AG08395 (cell line): ENCODE measurements at places on chromosomes 5 and 9.

- DNase-seq: peak; percentile 22
These were observed 89.3 kb downstream of the SEMA5A start for GRCh38 chr5:9456435-9457042.

GRCh38 chr9:35552837-35553236 lies 52.2 kb upstream of the TESK1 start:
- no peak for DNase-seq

DNA sequence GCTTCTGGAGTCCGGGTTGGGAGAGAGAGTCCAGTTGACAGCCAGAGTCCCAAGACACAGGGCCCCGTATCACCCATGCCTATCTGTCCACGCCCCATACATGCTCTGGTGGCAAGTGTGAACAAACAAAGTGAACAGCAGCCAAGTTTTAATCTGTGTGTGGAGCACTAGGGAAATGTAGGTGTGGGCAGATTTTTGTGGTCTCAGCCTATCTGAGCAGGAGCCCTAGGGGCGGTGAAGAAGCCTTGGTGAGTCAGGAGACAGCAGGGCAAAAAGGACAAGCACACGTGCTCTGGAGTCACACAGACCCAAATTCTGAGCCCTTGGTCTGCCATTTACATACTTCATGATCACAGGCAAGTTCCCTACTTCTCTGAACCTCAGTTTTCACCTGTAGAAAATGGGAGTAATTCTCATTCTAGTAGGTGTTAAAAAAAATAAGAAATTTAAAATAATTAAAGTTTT lies 23.2 kb downstream of the EGR1 start:
- DNase-seq: peak; percentile 59

- peak; percentile 91 for DNase-seq
These were observed 147.6 kb upstream of the SPRY4 start for GRCh38 chr5:142472306-142472951.

DNA sequence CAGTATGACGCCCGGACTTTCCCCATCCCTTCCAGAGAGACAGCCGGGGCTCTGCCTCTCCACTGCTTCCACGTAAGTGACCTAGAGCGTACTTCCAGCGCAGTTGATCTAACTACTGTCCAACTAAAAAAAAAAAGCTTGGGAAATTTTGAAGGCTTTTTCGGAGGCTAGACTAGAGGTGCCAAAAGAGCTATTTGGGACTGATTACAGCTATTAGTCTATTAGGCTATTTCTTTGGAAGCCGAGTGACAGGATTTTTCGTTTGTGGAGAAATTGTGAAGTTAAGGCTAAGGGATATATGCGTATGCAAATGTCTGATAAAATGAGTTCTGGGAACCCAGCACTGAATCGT lies 1.5 kb downstream of the CCNO start:
- no peak for DNase-seq

- DNase-seq: no peak
These were observed 87.1 kb upstream of the ELL2 start for GRCh38 chr5:96048763-96049162.

DNA sequence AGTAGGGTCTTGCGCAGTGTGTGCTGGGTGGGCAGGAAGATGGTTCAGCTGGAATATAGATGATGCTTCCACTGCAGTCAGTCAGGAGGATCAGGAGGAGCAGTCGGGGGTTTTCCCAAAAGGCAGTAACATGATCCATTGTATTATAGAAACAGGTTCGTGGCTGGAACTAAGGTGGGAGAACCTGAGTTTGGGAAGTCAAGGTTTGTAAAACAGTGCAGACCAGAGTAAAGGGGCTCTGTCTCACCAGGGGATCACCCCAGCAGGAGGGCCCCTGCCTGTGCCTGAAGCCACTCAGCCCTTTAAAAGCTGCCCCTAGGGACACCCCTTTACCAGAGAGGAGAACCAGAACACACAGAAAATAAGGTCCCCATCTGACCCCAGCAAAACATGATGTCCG lies 213.4 kb downstream of the AUH start:
- DNase-seq: no peak

DNA sequence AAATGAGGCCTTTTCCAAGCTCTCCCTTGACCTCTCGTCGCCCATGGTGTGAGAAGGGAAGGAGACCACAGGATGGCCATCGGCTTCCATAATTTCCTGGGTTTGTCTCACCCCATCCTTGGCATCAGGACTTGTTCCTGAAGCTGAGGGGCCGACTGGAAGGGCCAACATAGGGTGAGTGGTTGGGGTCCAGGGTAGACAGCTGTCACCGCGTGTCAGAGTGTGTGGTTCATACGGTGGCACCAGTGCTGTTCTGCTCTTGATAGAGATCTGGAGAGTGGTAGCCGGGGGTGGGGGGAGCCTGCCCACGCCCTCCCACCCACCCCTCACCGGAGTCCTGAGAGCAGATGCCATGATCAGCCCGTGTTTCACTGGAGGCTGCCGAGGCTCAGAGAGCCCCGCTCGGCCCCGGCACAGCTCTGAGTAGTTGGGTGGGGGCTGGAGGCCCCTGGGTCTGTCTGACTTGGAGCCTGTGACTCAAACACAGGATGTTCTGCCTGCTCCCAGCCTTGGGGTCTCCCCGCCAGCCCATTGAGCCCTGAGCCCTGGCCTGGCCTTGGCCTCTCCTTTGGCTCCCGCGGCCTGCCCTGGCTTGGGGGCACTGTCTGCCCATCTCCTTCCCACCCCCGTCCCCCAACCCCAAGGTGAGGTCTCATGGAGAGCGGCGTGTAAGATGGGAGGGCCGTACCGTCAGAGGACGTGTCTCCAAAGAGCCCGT lies 53.1 kb upstream of the IER5L start:
- DNase-seq: no peak

GRCh38 chr5:23316060-23316591 lies 191.3 kb upstream of the PRDM9 start:
- DNase-seq: no peak

DNA sequence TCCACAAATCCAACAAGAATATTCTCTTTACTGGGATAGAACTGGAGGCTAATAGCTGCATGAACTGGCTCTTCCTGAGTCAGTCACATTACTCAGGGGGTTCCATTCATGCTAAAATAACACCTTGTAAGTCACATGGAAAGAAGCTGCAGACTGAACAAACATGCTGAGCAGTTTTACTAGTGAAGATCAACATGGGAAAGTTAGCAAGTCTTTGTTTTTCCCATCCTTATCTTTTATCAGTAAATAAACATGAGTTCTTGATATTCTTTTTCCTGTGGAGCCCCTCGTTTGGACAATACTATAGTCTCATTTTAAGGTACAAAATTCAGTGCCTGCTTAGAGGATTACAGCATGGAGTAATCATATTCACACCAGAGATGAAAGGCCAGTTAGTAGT lies 43.7 kb upstream of the TEK start:
- no peak for DNase-seq

GRCh38 chr5:94969174-94969573 lies 315.7 kb downstream of the MCTP1 start:
- no peak for DNase-seq

GRCh38 chr9:34386656-34387055 lies 10.0 kb upstream of the MYORG start:
- no peak for DNase-seq

- no peak for DNase-seq
These were observed 741.4 kb downstream of the TAF11L14 start for GRCh38 chr5:18375641-18376040.

DNA sequence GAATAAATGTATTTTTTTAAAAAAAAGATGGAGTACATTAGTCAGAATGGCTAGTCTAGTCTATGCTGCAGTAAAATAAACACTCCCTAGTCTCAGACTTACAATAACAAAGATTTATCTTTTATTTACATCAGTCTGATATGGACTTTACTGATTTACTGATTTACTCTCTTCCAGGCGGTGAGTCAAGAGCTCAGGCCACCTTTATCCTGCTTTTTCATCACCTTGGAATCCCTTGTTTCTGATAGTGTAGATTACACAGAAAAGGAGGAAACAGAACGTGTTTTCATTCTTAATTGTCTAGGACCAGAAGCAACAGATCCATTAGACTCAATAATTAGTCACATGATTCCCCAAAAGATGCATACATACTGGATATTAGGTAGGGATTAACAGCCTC lies 290.1 kb upstream of the TRPC7 start:
- DNase-seq: no peak

DNA sequence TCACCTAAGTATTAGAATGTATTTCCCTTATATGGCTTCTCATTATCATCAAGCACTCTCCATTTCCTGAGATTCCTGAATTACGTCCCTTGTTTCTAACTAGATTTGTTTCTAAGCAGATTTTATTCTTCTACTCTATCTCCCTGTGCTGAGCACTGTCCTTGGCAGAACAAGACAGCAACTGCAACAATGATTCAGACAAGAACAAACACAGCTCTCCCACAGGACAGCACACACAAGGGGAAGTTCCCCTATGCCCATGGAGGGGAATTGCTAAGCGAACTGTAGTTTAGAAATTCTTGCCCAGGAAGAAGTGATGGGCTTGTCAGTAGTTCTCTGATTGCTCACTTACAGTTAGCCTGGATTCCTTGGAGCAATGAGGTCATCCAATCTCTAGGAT lies 759.9 kb downstream of the DTWD2 start:
- no peak for DNase-seq

- no peak for DNase-seq
These were observed 105.6 kb downstream of the SUSD1 start for GRCh38 chr9:112069318-112070169.

- DNase-seq: no peak
These were observed 12.8 kb upstream of the MAN2A1 start for GRCh38 chr5:109676920-109677319.

- no peak for DNase-seq
These were observed 35.8 kb downstream of the PPIC start for GRCh38 chr5:123000731-123001130.

GRCh38 chr5:133830281-133830680 lies 138.1 kb downstream of the C5orf15 start:
- no peak for DNase-seq

GRCh38 chr5:7202846-7203245 lies 193.1 kb upstream of the ADCY2 start:
- DNase-seq: no peak

DNA sequence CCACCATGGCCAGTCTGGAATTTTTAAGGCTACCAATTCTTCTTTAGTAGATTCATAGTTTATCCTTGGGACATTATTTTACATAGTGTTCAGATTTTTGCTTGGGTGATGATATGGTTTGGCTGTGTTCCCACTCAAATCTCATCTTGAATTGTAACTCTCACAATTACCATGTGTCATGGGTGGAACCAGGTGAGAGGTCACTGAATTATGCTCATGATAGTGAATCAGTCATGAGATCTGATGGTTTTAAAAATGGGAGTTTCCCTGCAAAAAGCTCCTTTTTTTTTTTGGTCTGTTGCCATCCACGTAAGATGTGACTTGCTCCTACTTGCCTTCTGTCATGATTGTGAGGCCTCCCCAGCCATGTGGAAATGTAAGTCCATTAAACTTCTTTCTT lies 163.9 kb downstream of the GABRG2 start:
- no peak for DNase-seq

DNA sequence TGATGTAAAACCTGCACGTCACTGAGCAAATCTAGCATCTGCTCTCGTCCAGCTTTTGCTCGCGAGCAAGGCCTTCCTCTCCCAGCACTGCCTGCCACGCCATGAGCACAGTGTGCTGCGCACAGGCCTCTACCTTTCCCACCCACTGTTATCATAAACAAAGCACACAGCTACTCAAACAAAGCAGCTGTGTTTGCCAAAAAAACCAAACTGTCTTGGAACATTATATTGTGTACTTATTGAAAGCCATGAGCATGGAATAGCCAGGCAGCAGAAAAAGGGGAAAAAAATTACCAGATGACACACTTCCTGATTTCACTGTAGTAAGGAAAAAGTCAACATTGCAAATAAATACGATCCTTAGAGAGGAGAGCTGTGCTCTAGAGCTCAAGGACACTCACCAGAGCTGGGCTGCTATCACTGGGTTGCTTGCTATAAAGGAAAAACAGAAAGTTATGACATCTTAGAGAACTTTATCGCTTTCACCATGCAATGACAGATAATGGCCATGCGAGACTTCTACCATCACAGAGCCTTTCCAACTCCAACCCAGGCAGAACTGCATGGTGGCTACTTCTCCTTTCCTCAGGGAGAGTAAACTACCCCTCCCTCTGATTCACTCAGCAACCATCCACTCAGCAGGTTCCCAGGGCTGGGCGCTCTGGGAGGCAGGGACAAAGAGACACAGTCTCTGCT lies 69.6 kb downstream of the EPB41L4B start:
- DNase-seq: peak; percentile 25

DNA sequence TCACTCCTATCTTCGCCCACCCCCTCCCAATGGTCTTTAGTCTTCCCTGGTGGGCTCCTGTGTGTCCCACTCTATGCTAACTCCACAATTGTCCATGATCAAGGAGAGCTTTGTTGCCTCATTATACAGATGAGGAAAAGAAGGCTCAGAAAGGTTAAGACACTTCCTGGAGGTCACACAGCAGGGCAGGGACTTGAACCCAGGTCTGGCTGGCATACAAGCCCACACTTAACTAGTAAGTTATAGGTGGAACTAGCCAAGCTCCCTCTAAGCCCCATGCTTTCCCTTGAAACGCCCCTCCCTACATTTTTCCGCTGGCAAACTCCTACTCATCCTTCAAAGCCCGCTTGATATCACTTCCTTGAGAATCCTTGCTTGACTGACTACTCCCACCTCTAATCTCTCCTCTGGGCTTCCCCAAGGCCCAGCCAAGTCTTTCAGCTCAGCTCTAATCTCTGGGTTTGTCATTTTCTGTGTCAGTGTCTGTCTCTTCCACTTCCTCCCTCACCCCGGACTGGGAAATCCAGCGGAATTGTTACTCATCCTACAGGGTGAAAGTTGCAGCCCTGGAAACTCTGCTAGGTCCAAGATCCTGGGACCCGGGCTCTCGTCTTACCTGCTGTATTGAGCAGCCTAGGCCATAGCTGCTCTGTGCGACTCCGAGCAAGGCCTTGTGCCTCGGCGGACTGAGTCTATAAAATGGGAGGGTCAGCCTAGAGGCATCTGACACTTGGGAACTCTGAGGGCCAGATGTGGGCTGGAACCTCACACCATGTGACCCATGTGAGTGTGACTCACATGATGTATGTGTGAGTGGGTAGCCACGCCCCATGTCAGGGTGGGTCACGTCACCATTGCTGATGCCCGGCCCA lies 144.5 kb downstream of the GAPVD1 start:
- peak; percentile 29 for DNase-seq

GRCh38 chr9:94859891-94860290 lies 133.4 kb downstream of the AOPEP start:
- DNase-seq: no peak
